ENCODE measurements at places on chromosomes 6 and 20.

- no peak for DNase-seq
Measured at GRCh38 chr20:16475225-16475624, 98.0 kb downstream of the KIF16B start.

DNA sequence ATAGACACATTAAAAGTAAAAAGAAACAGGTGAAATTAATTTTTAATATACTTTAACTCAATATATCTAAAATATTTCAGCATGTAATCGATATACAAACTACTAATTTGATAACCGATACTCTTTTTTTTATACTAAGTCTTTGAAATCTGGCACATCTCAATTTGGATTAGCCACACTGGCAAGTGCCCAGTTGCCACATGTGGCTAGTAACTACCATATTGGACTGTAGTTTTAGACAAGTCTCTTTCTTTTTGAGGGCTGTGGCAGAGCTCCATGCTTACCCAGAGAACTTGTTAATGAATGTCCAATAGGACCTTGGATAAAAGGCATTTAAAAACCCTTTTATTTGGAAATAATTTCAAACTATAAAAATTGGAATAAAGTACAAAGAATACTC, 17.8 kb downstream of the TULP4 start:
- no peak for DNase-seq

DNA sequence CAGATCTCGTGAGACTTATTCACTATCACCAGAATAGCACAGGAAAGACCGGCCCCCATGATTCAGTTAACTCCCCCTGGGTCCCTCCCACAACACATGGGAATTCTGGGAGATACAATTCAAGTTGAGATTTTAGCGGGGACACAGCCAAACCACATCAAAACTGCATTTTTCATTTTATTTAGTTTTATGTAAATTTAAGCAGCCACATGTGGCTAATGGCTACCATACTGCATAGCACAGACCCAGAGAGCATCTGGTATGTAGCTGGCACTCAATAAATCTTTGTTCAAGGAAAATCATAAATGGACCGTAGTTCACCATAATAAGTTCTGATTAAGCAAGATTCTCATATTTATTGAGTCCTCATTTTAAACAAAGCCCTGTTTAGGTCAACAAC, 15.3 kb downstream of the GFOD1 start:
- DNase-seq = no peak

DNA sequence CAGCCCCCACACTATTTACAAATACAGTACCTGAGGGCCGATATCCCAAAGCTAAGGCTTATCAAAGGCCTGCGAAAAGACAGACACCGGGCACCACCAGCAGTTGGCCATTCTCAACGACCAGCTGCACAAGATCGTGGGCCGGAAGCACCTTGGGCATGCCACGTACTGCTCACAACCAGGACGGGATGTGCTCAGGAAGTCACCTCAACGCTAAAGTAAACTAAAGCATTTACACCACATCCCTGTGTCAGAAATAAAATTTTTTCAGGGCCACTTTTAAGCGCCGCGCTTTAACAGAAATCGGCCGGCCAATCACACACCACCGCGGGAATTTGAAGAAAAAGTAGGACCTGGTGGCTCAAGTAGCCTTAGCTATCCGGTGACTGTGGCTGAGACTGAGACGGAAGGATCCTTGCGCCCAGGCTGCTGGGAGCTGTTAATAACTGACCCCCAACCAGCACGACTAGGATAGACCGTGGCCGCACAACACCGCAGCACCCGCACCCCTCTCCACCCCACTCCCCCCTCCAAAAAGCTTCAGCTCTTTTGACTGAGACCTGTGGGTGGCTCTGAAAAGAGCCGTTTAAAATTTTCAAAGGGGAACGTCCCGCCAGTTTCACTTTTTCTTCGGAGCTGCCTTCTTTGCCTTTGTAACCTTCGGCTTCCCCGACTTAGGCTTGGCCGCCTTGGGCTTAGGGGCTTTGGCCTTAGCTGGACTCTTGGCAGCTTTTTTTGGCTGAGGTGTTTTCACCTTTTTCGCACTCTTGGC, 131.2 kb upstream of the BTN3A2 start:
- DNase-seq = peak; percentile 65

GRCh38 chr6:164085091-164086075, 670.9 kb downstream of the QKI start:
- DNase-seq = no peak

GRCh38 chr6:131958542-131959470, 7.6 kb upstream of the CCN2 start:
- no peak for DNase-seq

DNA sequence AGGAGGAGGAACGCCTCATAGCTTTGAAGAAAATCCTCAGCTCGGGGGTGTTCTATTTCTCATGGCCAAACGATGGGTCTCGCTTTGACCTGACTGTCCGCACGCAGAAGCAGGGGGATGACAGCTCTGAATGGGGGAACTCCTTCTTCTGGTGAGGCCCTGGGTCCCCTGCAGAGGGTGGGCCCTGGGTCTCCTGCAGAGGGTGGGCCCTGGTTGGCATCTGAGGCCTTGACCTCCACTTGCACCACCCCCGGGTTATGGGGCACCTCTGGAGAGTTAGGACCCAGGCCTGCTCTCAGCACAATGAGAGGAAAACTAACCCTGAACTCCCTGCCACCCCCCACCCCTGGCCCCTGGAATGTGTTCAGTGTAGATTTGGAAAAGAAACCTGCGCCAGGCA, 47.2 kb downstream of the SYNJ2 start:
- no peak for DNase-seq

DNA sequence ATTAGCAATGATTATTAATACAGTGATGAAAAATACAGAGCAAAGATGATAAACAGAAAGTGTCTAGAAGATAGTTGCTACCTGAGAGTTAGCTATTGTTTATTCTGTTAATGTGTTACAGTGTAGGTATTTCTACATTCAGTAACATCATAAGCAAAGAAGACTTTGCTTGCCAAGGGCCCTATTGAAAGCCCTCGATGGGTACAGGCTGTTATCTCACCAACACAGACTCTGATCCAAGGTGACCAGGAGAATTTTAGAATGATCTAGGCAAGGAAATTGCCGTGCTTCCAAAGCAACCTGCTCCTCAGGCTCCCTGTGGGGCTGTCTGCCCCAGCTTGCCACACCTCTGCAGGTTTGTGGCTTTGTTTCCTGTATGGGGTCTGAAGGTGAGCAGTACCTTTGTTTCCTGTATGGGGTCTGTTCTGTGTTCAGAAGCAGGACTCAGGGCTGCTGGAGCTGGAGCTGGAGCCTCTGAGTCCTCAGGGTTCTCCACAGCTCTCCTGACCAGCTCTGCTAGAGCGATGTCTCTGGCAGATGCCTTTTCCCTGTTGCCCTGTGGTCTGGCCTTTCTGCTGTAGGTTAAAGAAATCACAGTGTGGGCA, 32.5 kb downstream of the PHACTR3 start:
- no peak for DNase-seq

GRCh38 chr6:150910561-150910960, 45.1 kb downstream of the MTHFD1L start:
- DNase-seq = no peak

GRCh38 chr6:148831064-148831463, 84.2 kb downstream of the UST start:
- DNase-seq = no peak

DNA sequence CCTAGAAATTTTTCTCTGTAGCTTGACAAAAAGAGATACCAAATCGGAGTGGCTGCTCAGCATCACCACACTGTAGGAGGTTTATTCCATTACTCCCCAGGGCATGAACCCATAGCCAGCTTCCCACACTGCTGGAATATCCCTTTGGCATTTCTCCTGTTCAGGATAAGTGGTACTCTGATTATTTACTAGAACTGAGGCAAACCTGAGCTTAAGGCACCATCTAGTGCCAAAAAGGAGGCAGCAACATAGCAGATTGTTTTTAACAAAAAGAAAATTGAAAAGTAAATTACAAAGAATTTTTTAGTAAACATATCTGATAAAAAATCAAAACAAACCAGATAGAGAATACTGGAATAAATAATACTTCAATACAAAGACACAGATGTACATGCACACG, 181.7 kb downstream of the WDR27 start:
- DNase-seq = no peak
